ENCODE measurements at places on chromosomes 3 and 15.

DNA sequence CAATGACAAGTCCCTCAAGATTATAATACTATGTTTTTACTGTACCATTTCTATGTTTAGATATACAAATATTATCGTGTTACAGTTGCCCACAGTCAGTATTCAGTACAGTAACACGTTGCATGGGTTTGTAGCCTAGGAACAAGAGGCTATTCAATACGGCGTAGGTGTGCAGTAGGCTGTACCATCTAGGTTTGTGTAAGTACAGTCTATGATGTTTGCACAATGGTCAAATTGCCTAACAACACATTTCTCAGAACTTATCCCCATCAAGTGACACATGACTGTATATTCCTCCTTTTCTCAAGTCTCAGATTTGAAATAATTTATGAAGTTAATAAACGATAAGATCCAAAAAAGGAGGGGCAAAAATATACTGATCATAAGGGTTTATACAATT is 21.7 kb downstream of the ZDHHC3 start:
- no peak overlapping the region for H3K27ac ChIP-seq
- H3K4me1 ChIP-seq, result peaks cover 8% of the 10 kb centered on the region
- H3K4me3 ChIP-seq, result no peak overlapping the region
- no peak for DNase-seq
- H3K27me3 ChIP-seq, result no peaks in the 10 kb centered on the region

DNA sequence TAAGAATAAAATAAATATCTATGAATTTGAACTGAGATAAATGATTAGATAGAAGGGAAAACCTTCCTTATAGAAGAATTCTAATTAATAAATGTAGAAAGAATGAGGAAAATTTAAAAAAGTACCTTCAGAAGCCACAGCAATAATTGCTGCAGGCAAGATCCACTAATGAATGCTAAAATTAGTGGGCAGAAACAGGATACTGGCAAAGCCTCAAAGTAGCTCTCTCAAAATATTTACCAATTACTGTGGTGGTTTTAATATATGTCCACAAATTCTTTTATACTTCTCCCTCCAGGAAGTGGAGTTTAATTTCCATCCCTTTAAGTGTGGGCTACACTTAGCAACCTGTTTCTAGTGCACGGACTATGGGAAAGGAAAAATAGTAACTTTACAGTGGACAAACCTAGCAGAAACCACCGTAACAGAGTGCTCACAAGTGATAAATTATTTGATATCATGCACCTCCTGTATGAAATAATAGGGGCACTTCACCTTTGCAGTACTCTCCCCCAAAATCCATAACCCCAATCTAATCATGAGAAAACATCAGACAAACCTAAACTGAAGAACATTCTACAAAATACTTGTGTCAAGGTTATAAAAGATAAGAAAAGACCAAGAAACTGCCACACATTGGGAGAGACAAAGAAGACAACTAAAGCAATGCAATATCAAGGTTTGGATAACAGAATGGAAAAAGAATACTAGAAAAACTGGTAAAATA is 6.8 kb downstream of the PEAK1 start:
- no peak overlapping the region for H3K27ac ChIP-seq
- no peaks in the 10 kb centered on the region for H3K27me3 ChIP-seq
- H3K36me3 ChIP-seq, result no peaks in the 10 kb centered on the region
- DNase-seq, result no peak
- no peak overlapping the region for H3K4me3 ChIP-seq

GRCh38 chr3:155001289-155002010 is 78.7 kb upstream of the MME start:
- DNase-seq, result no peak
- H3K4me1 ChIP-seq, result no peaks in the 10 kb centered on the region
- no peak overlapping the region for H3K27ac ChIP-seq
- no peaks in the 10 kb centered on the region for H3K36me3 ChIP-seq
- H3K27me3 ChIP-seq, result no peaks in the 10 kb centered on the region
- no peak overlapping the region for H3K4me3 ChIP-seq

DNA sequence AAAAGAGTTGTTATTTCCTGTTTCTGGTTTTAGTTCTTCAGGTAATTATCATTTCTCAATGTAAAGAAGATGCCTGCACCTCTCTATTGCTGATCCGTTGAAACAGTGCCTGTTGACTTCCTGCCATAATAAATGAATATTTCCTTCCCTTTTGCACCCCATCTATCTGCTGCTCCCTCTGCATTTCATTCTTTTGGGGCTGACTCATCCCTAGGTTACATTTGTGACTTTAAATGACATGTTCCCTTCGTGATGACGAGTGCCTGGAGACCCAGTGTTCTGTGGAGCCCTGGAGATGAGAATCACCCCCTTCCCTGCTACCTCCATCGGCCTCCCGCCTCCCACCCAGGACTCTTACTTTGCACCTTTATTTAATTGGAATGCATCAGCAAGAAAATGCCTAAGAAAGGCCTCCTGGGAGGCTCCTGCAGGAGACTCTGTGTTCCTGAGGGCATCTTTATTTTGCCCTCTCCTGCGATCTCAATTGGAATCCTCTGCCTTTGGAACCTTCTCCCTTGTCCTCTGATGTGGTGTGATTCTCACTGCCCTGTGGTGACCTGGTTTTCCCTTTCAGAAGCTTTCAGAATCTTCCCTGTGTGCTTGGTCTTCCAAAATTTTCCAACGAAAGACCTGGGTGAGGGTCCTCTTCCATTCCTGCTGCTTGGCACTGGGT is 13.7 kb downstream of the LRRK1 start:
- no peak for DNase-seq
- no peak overlapping the region for H3K27ac ChIP-seq
- H3K27me3 ChIP-seq, result no peaks in the 10 kb centered on the region
- no peaks in the 10 kb centered on the region for H3K4me1 ChIP-seq
- no peak overlapping the region for H3K4me3 ChIP-seq

- no peaks in the 10 kb centered on the region for H3K27me3 ChIP-seq
- H3K36me3 ChIP-seq, result no peaks in the 10 kb centered on the region
- no peak overlapping the region for H3K4me3 ChIP-seq
- no peak overlapping the region for H3K27ac ChIP-seq
- peaks cover 17% of the 10 kb centered on the region for H3K4me1 ChIP-seq
- DNase-seq, result no peak
Measured at GRCh38 chr3:175398676-175399075, 539.5 kb downstream of the NAALADL2 start.

- no peak overlapping the region for H3K4me3 ChIP-seq
- peaks cover 11% of the 10 kb centered on the region for H3K4me1 ChIP-seq
- no peak for DNase-seq
- no peaks in the 10 kb centered on the region for H3K27me3 ChIP-seq
- H3K36me3 ChIP-seq, result peaks cover 2% of the 10 kb centered on the region
Measured at GRCh38 chr3:78809966-78810365, 957.8 kb downstream of the ROBO1 start.

DNA sequence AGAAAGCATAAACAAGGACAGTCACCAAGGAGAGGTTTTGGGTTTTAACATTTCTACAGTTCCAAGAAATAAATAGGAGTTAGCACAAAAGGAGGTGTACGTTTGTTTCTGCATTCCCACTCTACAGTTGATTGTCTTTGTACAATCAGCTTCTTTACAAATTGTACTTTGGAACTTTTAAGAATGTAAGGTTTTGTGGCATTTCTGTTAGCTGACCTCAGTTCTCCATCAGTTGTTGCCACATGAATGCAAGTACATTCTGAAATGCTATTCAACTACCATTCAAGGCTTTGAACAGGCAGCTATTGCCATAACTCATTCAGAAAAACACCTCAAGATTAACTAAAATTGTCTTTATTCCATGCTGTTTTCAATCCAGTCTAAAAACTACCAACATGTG is 253.2 kb upstream of the UBE2E1 start:
- H3K27me3 ChIP-seq, result no peaks in the 10 kb centered on the region
- H3K4me1 ChIP-seq, result no peaks in the 10 kb centered on the region
- H3K36me3 ChIP-seq, result peaks cover 3% of the 10 kb centered on the region
- no peak overlapping the region for H3K4me3 ChIP-seq
- DNase-seq, result no peak

Data from neural crest cell (in vitro differentiated cells).